ENCODE measurements at places on chromosomes 7 and 10.
A peak's percentile ranks its signal among the peaks of the same experiment; 100 is the strongest.

DNA sequence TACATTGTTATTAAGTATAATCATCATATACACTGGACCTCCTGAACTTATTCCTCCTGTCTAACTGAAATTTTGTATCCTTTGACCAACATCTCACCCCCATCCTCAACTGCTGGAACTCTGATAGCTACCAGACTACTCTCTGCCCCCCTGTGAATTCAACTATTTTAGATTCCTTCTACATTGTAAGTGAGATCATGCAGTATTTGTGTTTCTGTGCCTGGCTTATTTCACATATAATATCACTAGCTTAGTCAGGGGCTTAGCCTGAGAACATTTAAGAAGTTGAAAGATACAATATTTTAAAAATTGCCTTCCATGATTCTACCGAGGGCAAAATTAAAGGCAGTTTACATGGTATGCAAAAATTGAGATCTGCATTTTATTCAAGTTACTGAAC, 26.9 kb downstream of the STAMBPL1 start:
- no peak for DNase-seq

- DNase-seq: no peak
Observed at GRCh38 chr10:102782673-102783551, 39.2 kb downstream of the WBP1L start.

DNA sequence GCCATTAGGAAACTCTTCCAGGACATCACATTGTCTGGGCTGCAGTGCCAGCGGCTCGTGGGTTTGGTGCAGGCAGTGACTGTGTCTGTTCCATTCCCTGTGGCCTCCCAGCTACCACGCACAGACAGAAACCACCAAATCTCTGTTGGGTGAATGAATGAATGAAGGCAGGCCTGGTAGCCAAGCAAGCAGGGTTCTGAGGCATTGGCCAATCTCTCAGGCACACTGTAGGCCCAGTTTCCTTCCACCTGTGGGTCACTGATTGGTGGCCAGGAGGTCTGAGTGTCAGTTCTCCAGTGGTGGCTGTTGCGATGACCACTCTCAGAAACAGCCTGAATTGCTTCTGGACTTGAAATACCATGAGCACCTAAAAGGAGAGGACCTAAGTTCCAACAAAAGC, 59.4 kb upstream of the CTBP2 start:
- DNase-seq: no peak

DNA sequence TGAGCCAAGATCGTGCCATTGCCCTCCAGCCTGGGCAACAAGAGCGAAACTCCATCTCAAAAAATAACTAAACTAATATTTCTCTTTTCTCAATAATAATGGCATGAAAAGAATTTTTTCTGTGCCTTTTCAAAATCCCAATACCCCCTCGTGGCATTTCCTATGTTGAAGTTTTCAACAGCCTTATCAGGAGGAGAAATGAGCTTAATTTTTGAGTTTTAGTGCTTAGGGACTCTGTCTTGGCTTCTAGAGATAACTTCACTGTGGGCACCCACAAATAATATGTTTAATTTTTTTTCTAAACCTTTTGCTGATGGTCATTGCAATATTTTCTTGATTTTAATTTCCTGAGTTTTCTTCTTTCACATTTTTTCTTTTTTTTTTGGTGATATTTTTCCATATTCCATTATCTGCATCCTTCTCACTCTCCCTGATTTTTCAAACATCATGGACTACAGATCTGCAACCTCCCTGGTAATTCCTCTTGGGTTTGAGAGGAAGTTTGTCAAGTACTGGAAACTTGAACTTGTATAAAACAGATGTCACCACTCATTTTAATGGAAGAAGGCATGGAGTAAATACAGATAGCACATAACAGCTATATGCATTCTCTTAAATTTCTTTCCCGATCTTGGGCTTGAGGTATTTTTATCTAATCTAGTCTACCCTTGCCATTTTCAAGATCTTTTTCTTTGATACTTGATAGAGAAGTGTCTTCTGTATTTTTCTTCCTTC, 84.0 kb downstream of the KAT6B start:
- DNase-seq: no peak

GRCh38 chr10:73855413-73855812, 18.9 kb downstream of the CAMK2G start:
- DNase-seq: no peak

DNA sequence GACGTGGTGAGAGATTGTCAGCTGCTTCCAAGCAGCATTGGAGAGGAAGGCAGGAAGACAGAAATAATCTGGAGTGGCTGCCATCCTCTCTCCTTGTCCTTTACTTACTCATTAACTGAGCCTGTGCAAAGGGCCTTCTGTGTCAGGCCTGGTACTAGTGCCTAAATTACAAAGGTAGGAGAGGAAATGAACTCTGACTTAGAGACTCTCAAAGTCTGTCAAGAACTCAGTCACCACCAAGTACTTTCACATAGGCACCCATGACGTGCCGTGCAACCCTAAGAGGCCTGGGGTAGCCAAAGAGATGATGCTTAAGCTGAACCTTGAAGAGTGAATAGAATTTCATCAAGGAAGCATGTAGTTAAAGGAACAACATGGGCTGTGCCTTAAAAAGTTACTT, 866.9 kb downstream of the LRMDA start:
- no peak for DNase-seq

- DNase-seq: no peak
Observed at GRCh38 chr7:155816996-155817395, 4.7 kb upstream of the SHH start.

- DNase-seq: no peak
Observed at GRCh38 chr10:60456053-60456452, 66.4 kb upstream of the ANK3 start.

- DNase-seq: no peak
Observed at GRCh38 chr7:92854501-92855238, 18.3 kb upstream of the CDK6 start.

DNA sequence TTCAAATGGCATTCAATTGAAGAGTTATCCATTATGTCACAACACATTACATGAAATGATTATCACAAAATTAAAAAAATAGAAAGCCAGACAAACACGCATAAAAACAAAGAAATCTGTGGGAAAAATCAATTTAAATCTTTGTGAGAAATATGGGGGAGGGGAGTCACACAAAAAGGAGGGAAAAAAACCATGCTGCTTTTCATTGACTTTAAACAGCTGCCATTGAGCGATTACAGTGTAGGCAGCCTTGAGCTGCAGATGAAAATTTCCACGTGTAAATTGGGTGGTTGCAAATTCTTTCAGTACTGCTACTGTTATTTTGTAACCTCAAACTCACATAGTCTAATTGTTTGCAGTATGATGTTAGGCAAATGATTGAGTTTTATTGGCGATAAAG, 889.9 kb upstream of the PHF14 start:
- DNase-seq: no peak

- no peak for DNase-seq
Observed at GRCh38 chr7:151968357-151968756, 12.1 kb downstream of the GALNTL5 start.

GRCh38 chr10:29837586-29837985, 202.8 kb upstream of the SVIL start:
- no peak for DNase-seq

DNA sequence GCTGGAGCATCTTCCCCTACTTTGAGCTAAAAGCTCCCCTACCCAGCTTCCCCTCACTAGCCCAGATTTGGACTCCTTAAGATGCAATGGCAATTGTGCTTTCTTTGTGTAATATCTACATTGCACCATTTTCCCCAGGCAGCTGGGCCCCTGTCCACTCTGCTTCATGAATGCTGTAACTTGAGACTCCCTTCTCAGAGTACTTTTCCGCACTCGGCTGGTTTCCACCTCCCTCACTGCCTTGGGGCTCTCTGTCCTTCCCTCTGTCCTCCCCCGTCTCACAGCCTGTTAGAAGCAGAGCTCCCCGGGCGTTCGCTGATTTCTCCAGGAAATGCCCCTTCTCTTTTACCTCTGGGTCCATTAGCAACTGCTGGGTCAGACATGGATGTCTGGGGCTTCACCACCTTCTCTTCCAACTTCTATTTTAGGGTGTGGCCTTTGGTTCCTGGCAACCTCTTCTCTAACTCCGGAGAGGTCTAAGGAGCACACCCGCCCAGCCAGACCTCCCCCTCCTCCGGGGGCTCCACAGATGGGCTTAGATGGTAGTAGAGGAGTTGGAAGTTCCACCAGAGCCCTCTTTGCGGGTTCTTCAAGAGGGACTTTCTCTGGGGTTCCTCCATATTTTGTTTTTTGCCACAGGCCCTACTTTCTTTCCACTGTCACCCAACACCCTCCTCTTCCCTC, 2.9 kb upstream of the TMEM72 start:
- no peak for DNase-seq

DNA sequence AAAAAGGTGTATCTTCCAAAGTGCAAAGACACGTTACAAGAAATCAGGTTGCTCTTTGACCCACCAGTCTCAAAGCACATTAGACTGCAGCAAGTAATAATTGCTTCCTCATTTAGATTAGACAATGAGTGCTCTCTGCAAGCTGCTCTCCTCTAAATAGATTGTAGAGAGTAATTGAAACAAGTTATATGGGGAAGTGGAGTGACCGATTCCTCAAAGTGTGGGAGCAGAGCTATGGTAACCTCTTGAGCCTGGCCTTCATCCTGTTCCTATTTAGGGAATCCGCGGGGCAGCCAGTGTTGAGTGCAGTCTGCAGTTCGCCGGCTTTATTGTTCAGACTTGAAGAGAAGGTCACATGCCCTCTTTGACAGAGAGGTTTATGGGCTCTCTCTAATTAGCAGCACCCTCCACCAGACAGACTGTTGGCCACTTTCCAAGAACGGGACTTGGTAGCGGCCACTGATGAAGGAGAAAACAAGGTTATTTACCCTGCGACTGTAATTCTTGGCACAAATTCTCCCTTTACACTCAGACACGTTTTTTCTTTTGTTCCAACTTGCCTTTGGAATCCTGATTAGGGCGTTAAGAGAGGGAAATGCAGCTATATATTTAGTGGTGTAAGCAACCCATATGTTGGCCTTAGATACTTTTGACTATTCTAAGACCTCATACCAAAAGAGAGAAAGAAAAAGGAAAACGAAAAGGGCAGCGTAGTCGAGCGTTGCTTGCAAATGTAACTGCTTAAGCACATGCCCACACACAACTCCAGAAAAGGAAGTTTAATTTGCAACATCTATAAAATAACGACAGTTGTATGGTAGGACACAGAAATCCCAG, 107.5 kb downstream of the REEP3 start:
- peak; percentile 49 for DNase-seq

DNA sequence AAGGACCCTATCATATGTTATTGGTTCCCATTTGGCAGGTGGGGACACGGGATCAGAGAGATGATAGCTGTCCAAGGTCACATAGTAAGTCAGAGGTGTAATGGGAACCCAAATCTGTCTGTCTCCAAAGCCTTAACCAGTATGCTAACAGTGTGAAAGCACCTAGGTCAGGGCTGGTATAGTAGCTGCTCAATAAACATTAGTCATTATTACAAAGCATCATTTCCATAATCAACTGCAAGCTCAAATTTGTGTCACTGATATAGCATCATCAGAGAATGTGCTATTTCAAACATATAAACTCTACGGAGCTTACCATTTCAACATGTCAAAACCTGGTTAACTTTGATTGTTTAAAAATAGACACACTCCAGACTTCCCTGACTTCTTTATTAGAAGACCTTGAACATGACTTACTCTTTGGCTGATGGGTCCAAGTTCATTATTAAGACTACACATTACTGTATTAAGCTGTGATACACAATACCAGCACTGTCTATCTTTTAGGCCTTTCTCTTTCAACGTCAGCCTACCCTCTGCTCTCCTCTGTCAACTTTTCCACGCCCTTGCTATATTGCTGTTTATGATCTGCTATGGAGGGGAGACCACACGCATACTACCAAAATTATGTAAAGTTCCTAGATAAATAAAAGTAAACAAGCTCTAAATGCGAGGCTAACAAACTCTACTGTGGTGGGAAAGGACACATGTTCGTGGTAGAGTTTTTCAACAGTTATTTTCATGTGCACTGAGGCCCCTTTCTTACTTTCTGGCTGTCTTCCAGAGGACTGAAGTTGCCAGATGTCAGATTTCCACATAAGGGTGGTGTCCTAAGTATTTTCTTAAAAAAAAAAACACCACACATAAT, 33.6 kb downstream of the DNMBP start:
- DNase-seq: no peak

- DNase-seq: no peak
Observed at GRCh38 chr7:46191776-46192175, 270.7 kb upstream of the IGFBP3 start.

DNA sequence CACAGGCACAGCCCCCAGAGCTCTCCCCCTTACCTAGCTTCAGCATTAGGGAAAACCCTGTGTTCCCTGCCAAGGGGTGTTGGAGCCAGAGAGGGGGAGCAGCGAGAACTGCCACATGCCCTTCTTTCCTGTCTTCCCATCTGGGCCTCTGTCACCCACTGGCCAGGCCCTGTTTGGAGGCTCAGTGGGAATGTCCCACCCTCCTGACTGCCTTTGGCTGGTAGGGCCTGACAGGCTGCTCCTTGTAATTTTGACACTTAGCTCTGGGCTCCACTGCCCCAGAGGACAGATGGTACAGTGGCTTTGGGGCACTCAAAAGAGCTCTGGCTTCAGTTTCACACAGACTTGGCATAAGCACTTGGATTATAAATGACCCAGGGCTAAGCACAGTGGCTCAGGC, 50.6 kb downstream of the GRID2IP start:
- DNase-seq: no peak

- DNase-seq: no peak
Observed at GRCh38 chr7:40749877-40750276, 615.1 kb downstream of the SUGCT start.

DNA sequence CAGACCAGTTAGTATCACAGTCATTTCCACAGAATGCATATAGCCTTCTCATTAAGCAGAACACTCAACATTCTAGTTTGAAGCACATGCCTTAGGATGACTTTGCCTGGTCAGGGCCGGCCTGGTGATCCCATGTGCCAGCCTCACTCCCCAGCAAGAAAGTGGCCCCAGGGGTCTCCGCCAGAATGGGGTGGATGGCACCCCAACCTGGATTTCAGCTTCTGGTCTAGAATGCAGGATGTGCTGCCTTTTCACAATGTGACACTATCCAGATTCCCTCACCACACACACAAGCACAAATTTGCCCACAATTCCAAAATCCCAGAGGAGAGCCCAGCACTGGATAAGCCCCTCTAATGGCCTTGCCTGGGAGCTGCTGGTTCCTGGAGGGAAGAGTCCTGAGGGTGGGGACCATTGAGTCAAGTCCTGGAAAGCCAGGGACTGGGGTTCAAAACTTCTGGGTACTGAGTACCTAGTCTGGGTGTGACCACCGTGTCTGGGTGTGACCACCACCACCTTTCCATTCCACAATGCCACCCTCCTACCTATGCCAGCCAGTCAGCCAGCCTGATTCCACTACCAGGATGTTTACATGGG, 41.5 kb upstream of the GPAM start:
- DNase-seq: no peak

DNA sequence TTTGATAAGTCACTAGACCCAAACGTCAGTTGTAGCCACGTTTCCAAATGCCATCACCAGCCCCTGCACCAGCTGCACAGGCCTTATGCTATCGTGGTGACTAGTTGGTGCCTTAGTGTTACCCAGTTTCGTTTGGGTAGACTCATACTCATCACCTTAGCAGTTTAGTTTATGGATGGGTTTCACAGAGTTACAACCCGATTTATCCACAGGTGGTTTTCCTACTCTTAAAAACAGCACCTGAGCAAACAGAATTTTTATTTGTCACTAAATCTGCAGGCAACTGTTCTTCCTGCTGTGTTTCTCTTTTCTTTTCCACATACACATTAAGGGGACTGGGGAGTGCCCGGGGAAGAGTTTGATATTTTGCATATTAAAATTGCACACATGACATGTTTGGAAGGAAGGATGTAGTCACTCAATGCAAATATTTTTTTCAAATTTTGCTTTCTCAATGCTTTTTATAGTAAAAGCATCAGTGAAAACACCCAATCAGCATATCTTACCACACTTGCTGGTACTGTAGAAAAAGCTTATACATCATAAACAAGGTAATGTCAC, 41.6 kb downstream of the PDSS1 start:
- no peak for DNase-seq

Measured in hippocampal formation (tissue), 2 donors.